ENCODE measurements at places on chromosomes 1 and 21.

GRCh38 chr1:4571263-4571662, 83.1 kb upstream of the AJAP1 start:
- no peak for DNase-seq

DNA sequence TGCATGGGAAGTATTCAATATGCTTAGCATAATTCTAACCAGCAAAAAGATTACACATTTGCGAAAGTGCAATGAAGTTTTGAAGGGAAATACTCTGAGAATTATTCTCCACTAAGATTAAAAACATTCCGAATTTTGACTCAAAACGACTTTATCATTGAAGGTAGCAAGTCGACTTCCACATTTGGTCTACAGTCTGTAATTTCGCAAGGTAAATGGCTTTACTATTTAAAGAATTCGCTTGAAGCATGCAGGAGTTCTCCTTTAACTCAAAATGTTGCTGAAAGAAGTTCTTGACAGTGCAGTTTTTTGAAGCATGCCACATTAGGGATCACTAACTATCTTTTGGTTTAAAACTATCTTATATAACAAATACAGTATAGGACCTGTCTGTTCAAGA, 161.0 kb upstream of the HP1BP3 start:
- DNase-seq: no peak

DNA sequence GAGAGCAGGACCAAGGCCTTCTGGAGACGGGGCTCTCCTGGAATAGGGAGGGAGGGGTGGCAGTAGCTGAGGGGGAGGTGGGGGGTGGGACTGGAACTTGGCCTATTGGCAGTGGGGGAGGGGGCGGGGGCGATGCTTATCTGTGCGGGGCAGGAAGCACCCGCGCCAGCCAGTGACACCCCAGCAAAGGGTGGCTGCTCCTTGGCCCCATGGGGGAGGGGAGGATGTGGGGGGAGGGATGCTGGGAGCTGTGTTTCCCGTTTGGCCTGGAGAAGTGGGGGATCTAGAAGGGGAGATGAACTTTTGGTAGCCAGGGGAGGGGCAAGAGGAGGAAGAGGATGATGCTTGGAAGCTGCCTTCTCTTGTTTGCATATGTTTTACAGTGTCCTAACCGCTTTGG, 11.0 kb downstream of the ZBTB7B start:
- peak; percentile 30 for DNase-seq

DNA sequence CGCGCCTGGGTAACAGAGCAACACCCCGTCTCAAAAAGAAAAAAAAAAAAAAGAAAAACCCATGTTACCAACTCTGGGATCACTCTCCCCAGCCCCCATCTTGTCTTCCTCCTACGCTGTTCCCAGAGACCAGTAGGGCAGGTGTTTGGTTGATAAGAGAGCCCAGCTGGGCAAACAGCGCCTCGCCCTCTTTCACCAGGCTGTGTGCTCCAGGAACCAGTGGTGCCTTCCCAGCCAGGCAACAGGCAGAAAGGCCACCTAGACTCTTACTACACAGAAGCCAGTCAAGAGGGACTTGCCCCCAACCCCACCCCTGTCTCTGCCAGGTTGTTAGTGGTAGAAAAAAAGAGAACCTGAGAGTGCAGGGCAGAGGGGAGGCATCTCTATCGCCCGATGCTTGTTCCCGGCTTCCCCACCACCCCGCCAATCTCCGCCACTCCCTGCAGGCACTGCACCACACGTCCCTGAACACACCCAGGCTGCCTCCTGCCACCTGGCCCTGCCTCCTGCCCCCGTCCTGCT, 14.0 kb upstream of the CTRC start:
- DNase-seq: no peak

GRCh38 chr1:65289449-65289848, 19.9 kb upstream of the DNAJC6 start:
- DNase-seq: no peak
